ENCODE measurements at places on chromosomes 4 and X.

- no peak for DNase-seq
Measured at GRCh38 chr4:2024683-2025082, 15.9 kb upstream of the NELFA start.

- no peak for DNase-seq
Measured at GRCh38 chr4:76476571-76476970, 41.5 kb downstream of the SHROOM3 start.

- no peak for DNase-seq
Measured at GRCh38 chr4:95402299-95402698, 146.5 kb downstream of the UNC5C start.

DNA sequence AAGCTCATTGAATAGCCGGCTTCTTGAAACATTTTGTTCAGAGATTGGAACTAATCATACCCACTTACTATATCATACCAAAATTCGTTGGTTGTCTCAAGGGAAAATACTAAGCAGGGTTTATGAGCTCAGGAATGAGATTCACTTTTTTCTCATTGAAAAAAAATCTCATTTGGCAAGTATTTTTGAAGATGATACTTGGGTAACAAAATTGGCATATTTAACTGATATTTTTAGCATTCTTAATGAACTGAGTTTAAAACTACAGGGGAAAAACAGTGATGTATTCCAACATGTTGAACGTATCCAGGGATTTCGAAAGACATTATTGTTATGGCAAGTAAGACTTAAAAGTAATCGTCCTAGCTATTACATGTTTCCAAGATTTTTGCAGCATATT, 6.4 kb downstream of the FAM200B start:
- DNase-seq, result no peak

DNA sequence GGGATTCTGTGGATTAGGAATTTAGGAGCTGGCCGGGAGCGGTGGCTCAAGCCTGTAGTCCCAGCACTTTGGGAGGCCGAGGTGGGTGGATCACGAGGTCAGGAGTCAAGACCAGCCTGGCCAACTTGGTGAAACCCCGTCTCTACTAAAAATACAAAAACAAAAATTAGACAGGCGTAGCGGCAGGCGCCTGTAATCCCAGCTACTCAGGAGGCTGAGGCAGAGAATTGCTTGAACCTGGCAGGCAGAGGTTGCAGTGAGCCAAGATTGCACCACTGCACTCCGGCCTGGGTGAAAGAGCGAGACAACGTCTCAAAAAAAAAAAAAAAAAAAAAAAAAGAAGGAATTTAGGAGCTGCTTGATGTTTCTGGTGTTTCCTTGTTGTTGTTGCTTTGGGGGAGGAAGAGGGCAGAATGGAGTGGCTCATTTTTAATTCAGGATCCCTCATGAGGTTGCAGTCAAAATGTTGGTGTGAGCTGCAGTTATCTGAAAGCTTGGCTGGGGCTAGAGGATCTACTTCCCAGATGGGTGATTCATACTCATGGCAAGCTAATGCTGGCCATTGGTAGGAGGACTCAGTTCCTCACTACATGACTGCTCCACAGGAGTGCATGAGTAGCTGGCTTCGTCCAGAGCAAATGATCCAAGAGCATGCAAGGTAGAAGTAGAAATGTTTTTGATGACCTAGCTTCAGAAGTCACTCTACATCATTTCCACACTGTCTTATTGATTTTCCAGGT, 26.5 kb upstream of the JADE1 start:
- DNase-seq, result no peak

- no peak for DNase-seq
Measured at GRCh38 chr4:80613470-80613869, 277.9 kb downstream of the CFAP299 start.

- no peak for DNase-seq
Measured at GRCh38 chrX:12953420-12953819, 21.5 kb upstream of the TMSB4X start.

- DNase-seq, result no peak
Measured at GRCh38 chr4:76902233-76902890, 4.4 kb upstream of the SOWAHB start.

DNA sequence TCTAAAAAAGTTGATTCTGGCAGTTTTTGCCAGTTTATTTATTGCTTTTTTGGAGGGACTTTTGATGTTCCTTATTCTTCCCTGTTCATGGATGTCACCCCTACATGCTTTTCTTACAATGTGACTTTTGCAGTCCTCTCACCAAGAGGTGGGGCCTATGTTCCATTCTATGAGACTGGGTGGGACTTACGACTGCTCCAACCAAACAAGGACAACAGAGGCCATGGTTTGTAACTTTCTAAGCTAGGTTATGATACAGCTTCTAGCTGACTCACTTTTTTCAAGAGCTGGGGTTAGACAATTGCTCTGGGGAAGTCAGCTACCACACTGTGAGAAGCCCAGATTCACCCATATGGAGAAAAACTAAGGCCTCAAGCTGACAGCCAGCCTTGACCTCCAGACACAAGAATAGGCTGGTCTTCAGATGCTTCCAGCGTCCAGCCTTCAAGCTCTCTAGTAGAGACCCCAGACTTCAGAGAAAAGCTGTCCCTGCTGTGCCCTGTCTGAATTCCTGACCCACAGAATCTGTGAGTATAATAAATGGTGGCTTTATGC, 39.5 kb downstream of the ENOPH1 start:
- DNase-seq, result no peak

GRCh38 chrX:13761606-13762414, 27.3 kb downstream of the OFD1 start:
- no peak for DNase-seq

- no peak for DNase-seq
Measured at GRCh38 chrX:112053169-112053568, 29.4 kb downstream of the TRPC5 start.

GRCh38 chr4:177313263-177313662, 3.6 kb downstream of the NEIL3 start:
- DNase-seq, result no peak

DNA sequence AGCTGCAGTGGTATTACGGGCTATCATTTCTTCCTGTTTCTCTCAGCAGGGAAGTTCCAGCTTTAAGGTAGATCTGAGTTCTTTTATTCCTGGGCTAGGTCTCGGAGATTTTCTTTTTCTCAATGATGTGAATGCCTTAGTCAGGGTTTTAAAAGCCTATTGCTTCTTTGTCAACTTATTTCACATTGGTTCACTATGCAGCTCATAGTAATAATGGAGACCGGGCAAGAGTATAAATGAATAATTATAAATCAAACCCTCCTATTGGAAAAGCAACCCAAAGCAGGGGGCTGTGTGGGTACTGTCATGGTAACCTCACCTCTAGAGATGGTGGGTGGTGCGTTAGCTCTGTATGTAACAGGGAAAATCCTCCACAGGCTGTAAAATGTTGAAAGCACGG, 563.6 kb downstream of the RPA4 start:
- DNase-seq, result no peak

Data from NT2/D1 (cell line).